ENCODE measurements at places on chromosomes 1 and 21.

- no peak for DNase-seq
Observed at GRCh38 chr1:29299446-29299845, 63.1 kb downstream of the PTPRU start.

- DNase-seq, result no peak
Observed at GRCh38 chr1:221839321-221839720, 97.4 kb upstream of the DUSP10 start.

DNA sequence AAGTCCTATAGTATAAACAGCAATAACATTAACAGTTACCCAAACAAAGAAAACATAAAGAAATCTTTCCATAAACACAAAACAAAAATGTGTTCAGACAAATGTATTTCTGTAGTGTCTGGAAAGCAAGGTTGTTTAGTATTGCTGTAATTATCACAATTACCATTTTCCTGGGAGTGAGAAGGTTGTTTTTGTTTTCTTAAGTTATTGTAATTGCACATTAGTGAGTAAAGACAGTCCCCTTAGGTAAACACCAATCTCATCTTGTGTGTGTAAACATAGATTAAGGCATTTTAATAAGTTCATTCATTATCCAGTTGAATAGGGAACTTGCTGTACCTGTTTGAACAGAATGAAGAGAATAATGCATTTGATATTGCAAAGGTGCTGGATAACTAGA is 356.9 kb upstream of the ADGRL4 start:
- DNase-seq, result no peak

DNA sequence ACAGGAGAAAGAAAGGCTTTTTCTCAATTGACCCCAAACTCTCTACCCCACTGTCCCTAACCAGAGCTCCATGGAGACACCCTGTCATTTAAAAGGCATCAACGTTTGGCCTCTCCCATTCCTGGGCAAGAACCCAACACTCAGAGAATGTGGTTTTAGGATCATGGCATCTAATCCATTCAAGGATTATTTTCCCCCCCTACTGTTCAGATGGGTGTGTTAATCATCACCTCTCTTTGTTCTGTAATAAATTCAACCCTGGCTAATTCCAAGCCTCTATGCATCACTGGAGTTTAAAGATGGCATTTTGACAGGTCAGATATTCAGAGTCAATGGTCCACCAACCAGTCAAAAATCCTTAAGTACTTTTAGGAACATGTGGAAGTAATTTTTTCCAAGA is 42.7 kb downstream of the TBX15 start:
- DNase-seq, result no peak

DNA sequence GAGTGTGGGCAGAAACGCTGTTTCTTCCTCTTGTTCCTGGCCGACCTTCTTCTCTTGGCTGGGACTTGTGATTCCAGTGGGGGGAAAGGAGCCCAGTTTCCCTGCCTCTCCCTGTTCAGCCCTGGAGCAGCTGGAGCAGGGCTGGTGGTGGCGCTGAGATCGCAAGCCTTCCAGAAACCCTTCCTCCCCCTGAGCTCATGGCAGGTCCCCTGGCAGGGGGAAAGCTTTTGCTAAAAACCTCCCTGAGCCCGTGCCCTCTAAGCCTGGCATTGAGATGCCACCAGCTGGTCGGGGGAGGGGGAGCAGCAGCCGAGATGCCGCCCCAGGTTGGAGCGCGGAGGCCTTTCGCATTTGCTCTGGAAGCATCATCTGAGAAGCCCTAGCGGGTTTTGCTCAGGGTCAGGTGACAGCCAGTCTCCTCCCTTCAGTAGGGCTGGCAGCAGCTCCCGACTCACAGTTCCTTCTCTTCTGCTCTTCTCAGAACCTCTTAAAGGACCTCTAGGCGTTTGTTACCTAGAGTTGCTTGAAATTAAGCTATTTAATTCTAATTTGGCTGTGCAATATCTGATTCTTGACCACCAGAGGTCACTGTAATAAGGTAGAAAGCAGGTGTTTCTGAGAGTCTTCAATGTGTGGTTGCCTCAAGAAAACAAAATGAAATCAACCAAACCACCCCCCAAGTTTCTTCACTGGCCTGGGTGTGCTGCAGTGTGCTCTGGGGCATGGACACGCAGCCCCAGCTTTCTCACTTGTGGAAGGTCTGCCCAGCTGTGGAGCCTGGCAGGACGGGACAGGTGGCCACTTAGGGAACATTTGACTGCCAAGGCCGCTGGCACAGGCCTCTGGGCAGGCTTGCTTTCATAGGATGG is 257.3 kb downstream of the CAMTA1 start:
- no peak for DNase-seq

GRCh38 chr1:111359376-111359775 is 68.2 kb downstream of the OVGP1 start:
- no peak for DNase-seq

DNA sequence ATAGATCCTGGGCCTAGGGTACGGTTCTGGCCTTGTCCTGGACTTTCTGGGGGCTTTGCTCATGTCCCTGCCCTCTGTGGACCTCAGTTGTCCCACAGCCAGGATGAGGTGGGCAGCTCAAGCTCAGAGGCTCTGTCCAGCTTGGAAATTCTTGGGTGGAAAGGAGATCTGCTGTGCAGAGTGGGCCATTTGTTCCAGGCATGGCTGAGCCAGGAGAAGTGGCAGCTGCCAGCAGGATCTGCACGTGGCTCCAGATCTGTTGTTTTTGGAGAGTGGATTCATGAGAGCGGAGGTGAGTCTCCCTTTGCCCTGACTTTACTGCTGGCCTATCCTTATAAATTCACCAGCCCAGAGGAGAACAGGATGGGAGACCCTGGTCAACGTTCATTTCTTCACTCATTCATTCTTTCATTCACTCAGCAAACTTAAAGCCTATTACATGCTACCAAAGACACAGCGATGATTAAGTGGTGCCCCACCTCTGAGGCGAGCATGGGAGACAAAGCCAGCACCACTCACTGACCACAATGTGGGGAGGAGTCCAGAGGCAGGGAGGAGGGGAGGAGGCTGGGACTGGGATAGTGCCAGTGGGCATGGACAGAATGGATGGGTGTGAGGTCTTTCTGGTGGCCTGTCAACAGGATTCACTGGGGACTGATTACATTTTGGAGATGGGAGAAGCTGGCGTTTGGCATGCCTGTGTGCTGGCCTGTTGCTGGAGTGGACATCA is 205.1 kb downstream of the TRABD2B start:
- no peak for DNase-seq

DNA sequence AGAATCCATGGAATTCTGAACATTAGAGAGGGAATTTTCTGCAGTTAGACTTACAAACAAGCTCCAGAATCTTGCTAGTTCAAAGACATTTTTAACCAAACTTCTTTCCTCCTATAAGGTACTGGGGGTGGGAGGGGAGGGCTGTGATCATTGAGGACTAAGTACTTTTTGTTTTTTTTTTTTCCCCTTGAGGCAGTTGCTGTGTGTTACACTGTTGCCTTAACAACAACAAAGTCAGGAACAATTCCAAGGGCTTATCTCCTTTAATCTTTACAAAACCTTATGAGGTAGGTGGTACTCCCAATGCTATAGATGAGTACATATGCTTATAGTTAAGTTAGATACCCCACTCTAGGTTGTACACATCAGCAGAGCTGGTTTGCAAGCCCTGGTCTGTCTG is 62.9 kb downstream of the PPP1R12B start:
- DNase-seq, result no peak

GRCh38 chr1:30151119-30151518 is 572.3 kb downstream of the MATN1 start:
- no peak for DNase-seq

DNA sequence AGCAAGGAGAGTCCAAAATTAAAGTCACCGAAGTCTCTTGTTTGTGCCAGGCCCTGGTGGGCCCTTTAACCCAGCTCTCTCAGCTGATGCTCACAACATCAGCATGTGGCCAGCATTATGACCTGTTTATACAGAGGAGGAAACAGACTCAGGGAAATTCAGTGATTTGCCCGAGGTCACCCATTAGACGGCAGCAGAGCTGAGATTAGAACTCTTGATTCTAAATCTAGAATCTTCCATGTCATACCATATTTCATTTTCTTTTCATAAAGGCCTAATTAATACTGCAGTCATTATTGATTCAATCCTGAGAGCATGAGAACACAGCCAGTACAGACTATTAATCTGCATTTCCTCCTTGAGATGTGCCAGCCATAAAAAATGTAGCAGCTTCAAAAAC is 63.7 kb downstream of the KCNN3 start:
- DNase-seq, result no peak

DNA sequence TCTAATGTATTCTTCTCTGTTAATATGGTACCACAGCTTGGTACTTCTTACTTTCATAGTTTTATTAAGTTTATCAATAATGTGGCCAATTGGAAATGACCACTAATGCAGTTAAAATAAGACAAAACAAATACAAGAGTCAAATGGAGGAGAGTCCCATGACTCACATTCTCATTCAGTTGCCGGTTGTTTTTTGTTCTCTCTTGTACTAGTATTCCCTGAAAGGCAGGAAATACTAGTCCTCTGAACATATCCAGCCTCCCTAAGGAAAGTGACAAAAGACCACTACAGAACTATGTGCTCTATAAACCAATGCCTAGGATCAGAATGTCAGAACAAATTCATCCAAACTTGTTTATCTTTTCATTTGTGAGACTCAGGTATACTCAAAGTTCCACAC is 165.2 kb upstream of the SAMSN1 start:
- DNase-seq, result no peak

- no peak for DNase-seq
Observed at GRCh38 chr1:222706815-222707214, 5.5 kb downstream of the AIDA start.

GRCh38 chr1:206048582-206048981 is 4.4 kb upstream of the RHEX start:
- no peak for DNase-seq

GRCh38 chr1:192941722-192942411 is 117.3 kb downstream of the UCHL5 start:
- no peak for DNase-seq

DNA sequence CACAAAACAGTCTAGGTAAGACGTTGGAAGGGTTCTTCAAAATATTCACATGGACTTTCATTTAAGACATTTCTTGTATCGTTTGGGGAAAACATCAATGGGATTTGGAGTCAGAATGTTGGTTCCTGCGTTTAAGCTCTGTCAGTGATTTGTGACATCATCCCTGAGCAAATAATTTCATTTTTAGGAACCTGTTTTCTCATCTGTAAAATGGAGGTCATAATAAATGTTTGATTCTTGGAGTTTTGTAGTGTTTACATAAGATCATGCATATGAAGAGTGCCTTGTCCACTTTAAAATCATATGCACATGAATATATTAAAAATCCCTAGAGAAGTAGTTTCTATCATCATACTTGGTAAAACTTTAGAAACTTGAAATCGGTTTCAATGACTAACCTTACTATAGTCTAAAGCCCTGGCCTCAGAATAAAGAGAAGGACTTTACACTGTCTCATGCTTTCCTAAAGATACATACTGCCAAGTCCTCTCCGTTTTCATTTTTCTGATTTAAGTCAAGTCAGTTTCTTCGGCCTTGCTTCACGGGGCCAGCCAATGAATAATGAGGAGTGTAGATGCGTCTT is 178.4 kb downstream of the ADSS2 start:
- DNase-seq, result no peak

GRCh38 chr1:67314696-67315095 is 7.0 kb downstream of the IL12RB2 start:
- no peak for DNase-seq

DNA sequence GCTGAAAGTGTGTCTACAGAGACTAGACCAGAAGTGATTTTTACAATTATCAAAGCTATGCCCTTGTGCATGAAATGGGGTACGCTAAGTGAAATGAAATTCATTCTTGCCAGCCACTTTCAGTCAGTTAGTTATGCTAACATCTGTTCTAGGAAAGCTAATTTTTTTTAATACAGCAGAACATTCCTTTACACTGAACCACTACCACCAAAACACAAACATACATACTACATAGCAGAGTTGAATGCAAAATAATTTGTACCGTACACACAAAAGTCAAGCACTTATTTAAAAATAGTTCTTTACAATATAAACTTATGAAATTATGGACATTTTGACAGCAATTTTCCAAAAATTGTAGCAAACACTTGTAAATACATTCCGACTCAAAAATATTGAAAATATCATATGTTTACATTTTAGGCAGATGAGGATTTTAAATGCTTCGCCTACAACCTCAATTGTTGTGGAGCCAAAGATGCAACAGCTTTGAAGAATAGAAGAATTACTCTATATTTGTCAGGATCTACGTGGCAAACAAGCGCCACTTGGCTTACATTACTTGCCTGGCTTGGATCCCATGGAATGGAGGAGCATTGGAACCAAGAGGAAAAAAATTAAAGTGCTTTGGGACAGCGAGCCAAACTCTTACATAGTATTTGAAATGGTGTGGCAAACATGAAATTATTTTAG is 30.6 kb downstream of the WLS start:
- no peak for DNase-seq

- DNase-seq, result no peak
Observed at GRCh38 chr1:62809788-62810187, 25.9 kb downstream of the ATG4C start.

- DNase-seq, result peak; percentile 53
Observed at GRCh38 chr1:85200463-85201339, at the start of gene SYDE2. Gene SYDE2, minus strand, starts transcription at chr1:85201016. Its CDS starts 20 bp downstream, at chr1:85200996.

GRCh38 chr1:217985641-217986040 is 299.5 kb upstream of the RRP15 start:
- no peak for DNase-seq

Data from stimulated activated CD8-positive, alpha-beta memory T cell treated with anti-CD3 and anti-CD28 coated beads, Interleukin-7, amount 100 ng/mL, for 1 hour (primary cell).